ENCODE measurements at places on chromosomes 4 and X.
A peak's percentile ranks its signal among the peaks of the same experiment; 100 is the strongest.

DNA sequence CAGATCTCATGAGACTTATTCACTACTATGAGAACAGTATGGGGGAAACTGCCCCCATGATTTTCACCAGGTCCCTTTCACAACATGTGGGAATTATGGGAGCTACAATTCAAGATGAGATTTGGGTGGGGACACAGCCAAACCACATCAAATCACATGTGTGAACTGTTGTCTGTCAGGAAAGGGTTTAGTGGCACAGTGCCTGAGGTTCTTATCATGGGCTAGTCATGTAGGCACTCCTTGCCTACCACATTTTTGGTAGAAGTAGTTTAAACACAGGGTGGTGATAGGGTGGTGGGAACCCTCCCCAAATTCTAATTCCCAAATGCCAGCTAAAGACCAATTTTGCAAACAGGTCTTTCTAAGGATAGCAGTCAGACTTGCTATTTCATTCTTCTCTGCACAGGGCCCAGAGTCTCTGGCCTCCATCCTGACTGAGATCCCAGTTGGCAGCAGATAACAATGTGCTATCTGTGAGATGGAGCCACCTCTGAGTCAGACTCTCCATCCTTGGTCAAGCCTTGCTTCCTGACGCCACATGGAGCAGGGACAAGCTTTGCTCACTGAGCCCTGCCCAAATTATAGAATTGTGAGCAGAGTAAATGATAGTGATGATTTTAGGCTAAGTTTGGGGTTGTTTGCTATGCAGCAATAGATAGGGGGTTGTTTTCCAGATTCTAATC, 33.5 kb upstream of the SETD7 start:
- DNase-seq, result no peak

GRCh38 chrX:20519146-20519545, 252.4 kb upstream of the RPS6KA3 start:
- DNase-seq, result no peak

DNA sequence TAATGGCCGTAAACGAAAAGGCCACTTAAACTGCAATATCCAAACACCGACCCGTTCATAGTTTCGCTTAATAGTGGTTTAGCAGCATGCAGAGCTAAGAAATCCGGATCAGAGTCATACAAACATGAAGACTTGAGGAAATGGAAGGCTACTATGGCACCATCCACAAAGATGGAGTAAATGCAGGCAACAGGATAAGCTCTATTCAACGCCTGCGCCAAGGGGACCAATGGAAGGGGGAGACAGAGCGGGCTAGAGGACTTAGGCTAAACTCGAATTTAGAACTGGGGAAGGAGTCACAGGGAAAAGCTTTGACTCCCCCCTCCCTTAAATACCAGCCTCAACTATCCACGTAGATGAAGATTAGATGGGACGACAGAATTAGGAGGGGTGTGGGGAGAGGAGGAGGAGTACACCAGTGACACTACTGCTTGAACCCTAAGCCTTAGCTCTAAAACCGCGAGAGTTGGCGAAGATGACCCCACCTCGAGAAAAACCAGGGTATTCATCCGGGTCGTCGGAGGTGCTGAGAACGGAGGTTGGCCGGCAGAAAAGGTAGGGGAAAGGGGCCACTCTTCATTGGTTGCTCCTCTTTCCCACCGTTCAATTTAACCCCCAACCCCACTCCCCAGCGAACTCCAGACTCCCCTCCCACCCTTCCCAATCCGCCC, 3.5 kb downstream of the HUWE1 start:
- DNase-seq, result peak; percentile 37

GRCh38 chrX:9308426-9308825, 156.4 kb upstream of the TBL1X start:
- DNase-seq, result no peak

GRCh38 chr4:41619161-41619560, 81.2 kb downstream of the LIMCH1 start:
- no peak for DNase-seq

DNA sequence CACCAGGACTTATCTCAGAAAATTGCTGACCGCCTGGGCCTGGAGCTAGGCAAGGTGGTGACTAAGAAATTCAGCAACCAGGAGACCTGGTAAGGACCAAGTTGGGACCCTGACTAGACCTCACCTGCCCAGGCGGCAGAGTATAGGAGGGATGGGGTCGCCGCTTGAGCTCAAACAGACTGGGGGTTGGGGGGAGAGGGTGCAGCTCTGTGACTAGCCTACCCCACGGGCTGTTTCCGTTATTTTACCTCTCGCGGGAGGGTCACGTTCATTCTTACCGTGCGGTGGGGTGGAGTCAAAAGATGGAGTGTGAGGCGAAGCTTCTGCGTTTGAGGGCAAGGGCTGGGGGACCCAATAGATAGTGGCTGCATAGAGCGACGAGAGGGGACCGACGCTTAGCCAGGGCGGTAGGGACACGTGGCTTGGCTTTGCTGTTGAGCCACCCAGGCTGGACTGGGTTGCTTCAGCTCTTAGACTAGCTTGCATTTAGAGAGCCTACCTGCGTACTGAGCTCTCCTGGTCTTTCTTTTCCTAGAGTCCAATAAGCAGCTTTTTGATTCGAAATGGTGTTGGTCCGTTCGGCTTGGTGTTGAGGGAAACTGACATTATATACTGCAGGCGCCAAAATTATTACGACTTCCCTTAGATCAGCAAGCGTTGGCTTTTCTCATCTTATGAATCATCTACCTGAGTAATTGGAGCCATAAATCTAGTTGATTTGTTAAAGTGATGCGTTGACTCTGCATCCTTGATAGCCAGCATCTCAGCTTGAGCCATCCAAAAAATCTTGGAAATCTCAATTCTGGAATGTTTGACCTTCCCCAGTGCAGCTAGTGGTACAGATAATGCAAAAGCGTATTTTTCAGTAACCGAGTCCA, 591 bp downstream of the PRPS1 start:
- DNase-seq, result peak; percentile 26
